Fibroblast of skin of abdomen (primary cell): ENCODE measurements at places on chromosomes 13 and 19.
A peak's percentile ranks its signal among the peaks of the same experiment; 100 is the strongest.

- DNase-seq, result no peak
Measured at GRCh38 chr19:45889210-45889885, 3.4 kb upstream of the IRF2BP1 start.

GRCh38 chr13:113869263-113869662 is 5.4 kb upstream of the GAS6 start:
- DNase-seq, result no peak

GRCh38 chr13:51562011-51562671 is 22.1 kb upstream of the WDFY2 start:
- no peak for DNase-seq

- no peak for DNase-seq
Measured at GRCh38 chr13:77124423-77124822, 97.5 kb upstream of the FBXL3 start.

DNA sequence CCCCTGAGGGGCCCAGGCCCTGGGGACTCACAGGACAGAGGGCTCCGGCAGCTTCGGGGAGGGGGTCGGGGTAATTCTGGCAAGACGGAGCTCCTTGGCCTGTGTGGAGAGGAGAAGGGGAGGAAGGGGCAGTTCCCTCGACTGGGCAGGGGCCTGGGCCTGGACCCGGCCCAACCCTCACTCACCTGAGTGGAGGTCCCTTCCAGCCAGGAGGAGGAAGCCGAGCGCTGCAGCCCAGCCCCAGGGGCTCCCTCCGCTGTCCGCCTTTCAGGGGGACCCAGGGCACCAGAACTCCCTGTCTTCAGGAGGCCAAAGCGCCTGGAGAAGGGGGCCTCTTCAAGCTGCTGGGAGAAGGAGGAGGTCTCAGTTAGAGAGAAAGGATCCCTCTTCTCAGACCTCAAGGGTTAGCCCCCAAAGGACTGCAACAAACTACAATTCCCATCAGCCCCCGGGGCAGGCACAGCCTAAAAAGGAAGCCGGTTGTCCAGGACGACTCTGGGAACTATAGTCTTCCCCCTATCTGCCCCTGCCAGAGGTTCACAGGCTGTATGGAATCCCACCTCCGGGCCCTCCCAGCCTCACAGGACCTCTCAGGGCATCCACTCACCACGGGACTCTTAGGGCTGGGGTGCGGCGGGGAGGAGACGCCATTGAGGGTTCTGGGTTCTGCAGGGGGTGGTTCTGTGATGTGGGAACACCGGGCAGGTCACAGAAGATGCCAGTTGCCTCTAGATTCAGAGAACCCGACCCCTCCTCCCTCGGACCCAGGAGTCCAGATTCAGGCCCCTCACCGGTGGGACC is 19.8 kb downstream of the EPS8L1 start:
- DNase-seq, result no peak

DNA sequence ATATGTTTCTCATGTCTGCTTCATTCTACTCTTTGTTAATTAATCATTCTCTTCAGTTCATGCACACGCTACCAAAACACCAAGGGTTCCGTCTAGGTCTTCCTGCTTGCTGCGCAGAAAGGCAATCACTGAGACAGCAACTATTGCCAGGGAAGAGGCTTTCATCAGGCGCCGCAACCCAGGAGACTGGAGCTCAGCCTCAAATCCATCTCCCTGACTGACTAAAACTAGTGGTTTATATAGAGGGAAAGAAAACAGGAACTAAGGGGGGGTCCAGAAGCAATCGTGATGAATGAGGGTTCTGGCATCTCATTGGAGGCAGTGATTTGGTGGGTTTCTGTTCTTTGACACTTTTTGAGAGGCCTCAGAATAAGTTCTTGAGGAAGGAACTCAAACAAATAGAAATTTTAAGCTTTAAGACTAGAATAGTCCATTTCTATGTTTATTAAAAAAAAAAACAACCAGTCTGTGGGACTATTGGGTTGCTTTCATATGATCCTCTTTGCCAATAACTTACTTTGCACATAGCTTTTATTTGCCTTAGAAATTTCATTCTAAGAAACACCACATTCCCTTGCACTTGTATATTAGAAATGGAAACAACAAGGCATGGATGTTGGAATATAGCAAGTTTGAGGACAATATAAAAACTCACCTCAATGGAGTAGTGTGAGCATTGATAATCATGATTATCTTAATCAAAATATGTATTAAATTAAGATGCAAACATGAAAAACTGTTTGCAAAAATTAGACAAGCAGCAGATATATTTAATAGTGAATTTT is 691.2 kb upstream of the GPC6 start:
- DNase-seq, result no peak

DNA sequence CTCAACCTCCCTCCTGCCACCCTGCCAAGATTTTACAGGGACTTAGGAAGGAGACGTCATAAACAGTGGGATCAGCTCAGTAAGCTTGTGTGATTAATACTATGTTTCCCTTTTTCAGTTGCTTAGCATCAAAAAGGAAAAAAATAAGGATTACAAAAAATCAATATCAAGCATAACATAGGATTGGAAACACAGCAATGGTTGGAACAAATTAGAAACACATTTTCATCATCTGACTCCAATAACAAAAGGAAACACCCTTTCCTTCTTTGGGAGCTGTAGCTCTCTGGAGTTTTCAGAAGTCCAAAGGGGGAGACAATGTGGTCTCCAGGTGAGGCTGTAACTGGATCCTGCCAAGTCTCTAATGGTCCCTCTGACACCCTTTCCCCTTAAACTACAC is 233.4 kb downstream of the B3GLCT start:
- DNase-seq, result peak; percentile 20

DNA sequence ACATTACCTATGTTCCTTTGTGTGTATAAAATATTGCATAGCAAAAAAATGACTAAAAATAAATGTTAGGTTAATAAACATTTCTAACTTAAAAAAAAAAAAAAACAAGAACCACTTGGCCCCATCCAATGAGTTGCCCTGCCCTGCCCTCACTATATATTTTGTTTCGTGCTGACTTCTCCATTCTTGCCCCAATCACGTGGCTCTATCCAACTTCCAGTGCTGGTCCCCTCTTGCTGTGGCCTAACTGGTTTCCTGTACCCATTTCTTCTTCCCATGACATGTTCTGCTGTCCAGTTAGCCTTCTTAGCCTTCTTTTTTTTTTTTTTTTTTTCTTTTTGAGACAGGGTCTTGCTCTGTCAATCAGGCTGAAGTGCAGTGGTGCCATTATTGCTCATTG is 151.6 kb downstream of the FOXO1 start:
- no peak for DNase-seq

- no peak for DNase-seq
Measured at GRCh38 chr13:97976610-97977521, 23.4 kb downstream of the IPO5 start.

- no peak for DNase-seq
Measured at GRCh38 chr19:55958356-55958755, 10.7 kb downstream of the NLRP8 start.

DNA sequence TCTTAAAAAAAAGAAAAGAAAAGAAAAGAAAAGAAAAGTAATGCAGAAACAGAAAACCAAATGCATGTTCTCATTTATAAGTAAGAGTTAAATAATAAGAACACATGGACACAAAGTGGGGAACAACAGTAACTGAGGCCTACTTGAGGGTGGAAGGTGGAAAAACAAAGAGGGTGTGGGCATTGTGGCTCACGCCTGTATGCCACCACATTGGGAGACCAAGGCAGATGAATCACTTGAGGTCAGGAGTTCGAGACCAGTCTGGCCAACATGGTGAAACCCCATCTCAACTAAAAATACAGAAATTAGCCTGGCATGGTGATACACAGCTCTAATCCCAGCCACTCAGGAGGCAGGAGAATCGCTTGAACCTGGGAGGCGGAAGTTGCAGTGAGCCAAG is 8.1 kb downstream of the ZNF708 start:
- DNase-seq, result no peak

DNA sequence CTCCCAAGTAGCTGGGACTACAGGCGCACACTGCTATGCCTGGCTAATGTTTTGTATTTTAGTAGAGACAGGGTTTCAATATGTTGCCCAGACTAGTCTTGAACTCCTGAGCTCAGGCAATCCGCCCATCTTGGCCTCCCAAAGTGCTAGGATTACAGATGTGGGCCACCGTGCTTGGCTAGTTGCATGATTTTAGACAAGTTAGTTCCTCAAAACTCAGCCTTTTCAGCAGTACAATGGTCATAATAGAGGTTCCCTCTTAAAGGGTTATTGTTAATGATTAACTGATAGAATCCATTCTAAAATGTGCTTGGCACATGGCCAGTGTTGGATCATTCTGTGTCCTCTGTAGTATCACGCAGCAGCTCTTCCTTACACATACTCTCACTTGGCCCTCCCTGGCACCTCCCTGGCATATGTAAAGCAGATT is 19.5 kb upstream of the IFT88 start:
- DNase-seq, result no peak

- DNase-seq, result no peak
Measured at GRCh38 chr19:30679153-30679702, 307.0 kb downstream of the ZNF536 start.

- no peak for DNase-seq
Measured at GRCh38 chr19:43720936-43721335, 5.1 kb downstream of the IRGC start.

GRCh38 chr19:39409208-39410016 is 2.8 kb downstream of the ZFP36 start:
- peak; percentile 65 for DNase-seq

- no peak for DNase-seq
Measured at GRCh38 chr19:33280351-33280921, 21.9 kb downstream of the CEBPA start.

- no peak for DNase-seq
Measured at GRCh38 chr13:53121919-53122318, 93.3 kb downstream of the OLFM4 start.

- no peak for DNase-seq
Measured at GRCh38 chr13:44576351-44577235, 463 bp upstream of the TSC22D1 start.

GRCh38 chr13:109198585-109198984 is 569.2 kb downstream of the MYO16 start:
- DNase-seq, result peak; percentile 48

GRCh38 chr13:104286566-104287290 is 1220.5 kb upstream of the SLC10A2 start:
- DNase-seq, result no peak

GRCh38 chr13:44874886-44875630 is 114.2 kb downstream of the NUFIP1 start:
- peak; percentile 58 for DNase-seq

DNA sequence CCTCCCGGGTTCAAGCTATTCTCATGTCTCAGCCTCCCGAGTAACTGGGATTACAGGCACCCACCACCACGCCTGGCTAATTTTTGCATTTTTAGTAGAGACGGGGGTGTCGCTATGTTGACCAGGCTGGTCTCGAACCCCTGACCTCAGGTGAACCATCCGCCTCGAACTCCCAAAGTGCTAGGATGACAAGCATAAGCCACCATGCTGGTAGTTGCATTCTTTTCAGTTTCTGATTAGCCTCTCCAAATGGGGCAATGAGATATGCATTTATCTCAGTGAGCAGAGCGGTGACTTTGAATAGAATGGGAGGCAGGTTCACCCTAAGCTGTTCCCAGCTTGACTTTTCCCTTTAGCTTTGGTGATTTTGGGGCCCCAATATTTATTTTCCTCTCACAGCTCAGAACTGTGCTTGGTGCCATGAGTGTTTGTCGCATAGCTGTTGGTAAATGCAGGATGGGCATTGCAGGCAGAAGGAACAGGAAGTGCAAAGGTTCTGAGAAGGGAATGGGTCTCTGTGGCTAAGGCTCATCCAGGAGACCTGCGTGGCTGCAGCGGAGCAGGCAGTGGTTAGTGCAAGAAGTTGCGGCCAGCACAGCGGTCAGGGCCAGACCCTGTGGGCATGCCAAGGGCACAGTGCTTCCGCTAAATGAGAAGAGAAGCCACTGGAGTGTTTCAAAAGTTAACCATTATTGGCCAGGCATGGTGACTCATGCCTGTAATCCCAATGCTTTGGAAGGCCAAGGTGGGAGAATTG is 20.7 kb downstream of the LYPD3 start:
- DNase-seq, result no peak

GRCh38 chr19:51019544-51019925 is at the start of gene KLK10:
Gene KLK10 (minus strand): TSS chr19:51019709. CDS start chr19:51019130, 579 bp downstream.
- DNase-seq, result no peak

DNA sequence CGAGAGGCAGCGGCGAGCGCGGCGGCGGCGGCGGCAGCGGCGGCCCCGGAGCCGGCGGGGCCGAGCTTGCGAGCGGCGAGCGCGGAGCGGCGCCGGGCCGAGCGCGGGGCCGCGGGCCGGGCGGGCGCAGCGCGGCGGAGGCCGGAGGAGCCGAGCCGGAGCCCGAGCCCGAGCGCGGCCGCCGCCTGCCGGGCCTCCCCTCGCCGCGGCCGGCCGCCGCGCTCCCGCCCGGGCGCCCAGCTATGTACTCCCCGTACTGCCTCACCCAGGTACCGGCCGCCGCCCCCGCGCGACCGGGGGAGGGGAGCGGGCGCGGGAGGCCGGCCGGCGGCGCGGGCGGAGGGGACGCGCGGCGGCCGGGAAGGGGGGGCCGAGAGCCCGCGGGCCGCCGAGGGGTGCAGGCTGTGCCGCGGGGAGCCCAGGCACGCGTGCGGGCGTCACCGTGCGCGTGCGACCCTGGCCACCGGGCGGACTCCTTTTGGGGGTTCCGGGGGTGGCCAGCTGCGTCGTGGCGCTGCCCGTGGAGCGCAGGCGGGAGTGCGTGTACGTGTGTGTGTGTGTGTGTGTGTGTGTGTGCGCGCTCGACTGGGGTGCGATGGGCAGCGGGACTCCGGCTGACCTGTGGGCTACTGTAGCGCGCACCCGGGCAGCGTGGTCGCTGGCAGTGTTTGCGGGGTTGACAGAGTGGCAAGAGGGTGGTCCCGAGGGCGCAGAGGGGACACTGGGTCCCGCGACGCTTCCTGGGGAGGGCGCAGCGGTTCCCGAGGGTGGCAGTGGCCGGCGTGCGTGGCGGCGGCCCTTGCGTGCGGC is 526 bp downstream of the NFIX start:
- DNase-seq, result peak; percentile 33

DNA sequence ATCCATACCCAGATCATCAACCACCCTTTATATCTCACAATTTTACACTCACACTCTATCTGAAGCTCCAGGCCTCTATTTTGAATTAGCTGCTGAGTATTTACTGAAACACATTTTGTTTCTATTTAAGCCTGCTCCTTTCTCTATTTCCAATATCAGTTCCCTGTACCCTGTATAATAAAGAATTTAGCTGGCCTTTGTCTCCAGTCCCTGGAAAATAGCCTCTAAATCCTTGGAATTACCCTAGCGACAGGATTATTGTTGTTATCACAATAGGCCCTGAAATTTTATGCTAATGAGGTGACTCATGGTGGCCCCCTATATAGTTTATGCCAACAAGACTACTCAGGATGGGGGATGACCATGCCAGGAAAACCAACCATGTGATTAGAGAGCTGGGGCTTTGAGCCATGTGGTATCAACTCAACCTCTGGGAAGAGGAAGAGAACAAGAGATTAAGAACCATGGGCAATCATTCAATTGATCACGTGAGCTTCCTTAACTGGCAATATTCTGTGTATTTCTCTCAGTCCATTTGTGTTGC is 72.7 kb downstream of the KATNAL1 start:
- no peak for DNase-seq

GRCh38 chr13:95067303-95067702 is 233.9 kb downstream of the ABCC4 start:
- peak; percentile 20 for DNase-seq

DNA sequence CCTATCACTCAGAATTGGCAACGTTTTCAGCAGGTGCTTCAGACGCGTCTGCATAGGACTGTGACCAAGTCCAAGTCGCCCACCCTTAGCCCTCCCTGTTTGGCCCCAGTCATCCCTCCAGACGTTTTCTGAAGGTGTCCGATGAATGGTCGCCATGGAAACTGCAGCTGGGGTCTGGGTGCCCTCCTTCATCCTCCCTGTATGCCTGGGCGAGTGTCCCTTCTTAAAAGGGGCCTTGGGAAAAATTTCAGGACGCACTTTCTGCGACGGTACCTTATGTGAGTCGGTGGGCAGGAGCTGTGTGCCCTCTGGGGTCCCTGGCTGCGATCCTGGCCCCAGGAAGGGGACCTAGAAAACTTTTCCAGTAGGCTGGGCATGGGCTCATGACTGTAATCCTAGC is 25.1 kb downstream of the MAN2B1 start:
- DNase-seq, result no peak
